ENCODE measurements at places on chromosomes 13 and 19.
A peak's percentile ranks its signal among the peaks of the same experiment; 100 is the strongest.

GRCh38 chr13:45752510-45752909 lies 50.4 kb downstream of the CBY2 start:
- DNase-seq, result no peak

- DNase-seq, result no peak
Measured at GRCh38 chr19:32824191-32824751, 45.3 kb downstream of the SLC7A9 start.

- DNase-seq, result peak; percentile 15
Measured at GRCh38 chr19:51750400-51751094, 1.1 kb downstream of the FPR1 start.

GRCh38 chr13:74623761-74624160 lies 489.6 kb upstream of the KLF12 start:
- DNase-seq, result peak; percentile 41

GRCh38 chr19:51417107-51417809 lies at the start of gene SIGLEC10:
Gene SIGLEC10, minus strand, starts transcription at chr19:51417642. Its CDS starts 61 bp downstream, at chr19:51417581.
- no peak for DNase-seq

DNA sequence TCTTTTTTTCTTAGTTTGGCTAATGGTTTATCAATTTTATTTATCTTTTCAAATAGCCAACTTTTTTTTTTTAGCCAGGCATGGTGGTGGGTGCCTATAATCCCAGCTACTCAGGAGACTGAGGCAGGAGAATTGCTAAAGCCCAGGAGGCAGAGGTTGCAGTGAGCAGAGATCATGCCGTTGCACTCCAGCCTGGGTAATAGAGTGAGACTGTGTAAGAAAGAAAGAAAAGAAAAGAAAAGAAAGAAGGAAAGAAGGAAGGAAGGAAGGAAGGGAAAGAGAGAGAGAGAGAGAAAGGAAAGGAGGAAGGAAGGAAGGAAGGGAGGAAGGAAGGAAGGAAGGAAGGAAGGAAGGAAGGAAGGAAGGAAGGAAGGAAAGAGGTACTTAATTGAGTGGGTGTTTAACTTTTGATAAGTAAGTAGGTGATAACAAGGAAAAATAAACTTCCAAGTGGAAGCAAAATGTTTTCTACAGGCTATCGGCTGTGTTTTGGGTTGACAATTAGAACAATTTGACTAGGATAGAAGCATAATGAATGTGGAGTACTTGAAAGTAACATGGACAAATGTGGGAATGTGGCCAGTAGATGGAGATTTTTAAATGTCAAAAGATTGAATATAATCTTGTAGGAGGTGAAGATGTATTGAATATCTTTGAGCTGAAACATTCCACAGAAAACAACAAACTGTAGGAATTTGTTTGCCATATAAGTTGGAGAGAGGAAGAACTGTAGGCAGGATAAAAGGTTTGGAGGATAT lies 62.8 kb upstream of the MYO16 start:
- DNase-seq, result no peak

GRCh38 chr13:113465300-113465699 lies 12.0 kb upstream of the ADPRHL1 start:
- DNase-seq, result no peak

- peak; percentile 71 for DNase-seq
Measured at GRCh38 chr19:4454747-4455718, 2.6 kb downstream of the UBXN6 start.

DNA sequence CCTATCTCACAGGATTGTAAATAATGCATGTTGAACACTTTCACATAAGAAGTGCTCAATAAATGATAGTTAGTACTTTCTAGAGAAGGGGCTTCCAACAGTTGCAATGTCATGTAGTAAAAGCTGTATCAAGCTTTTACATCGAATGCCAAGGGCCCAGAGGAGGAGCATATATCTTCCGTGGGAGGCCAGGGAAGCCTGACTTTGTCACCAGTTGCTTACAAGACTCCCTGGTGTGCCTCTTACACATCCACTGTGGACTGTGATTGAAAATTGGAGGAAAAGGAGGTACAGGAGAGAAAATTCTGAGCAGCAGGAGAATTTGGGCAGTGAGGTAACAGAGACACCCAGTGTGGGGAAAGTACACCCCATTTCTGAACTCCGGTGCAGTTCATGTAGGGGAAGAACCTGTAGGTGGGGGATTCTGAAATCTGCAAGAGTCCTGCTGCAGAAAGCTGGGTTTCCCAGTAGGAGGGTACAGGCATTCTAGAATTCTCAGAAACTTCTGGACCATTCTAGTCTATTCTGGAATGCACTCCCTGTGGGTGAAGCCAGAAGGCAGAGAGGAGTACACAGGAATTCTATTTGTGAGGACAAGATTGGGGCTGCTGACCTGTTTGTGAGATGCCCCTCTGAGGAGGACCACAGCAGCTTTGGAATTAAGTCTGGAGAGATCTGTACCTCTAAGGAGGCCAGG lies 54.0 kb downstream of the ALOX5AP start:
- DNase-seq, result no peak

DNA sequence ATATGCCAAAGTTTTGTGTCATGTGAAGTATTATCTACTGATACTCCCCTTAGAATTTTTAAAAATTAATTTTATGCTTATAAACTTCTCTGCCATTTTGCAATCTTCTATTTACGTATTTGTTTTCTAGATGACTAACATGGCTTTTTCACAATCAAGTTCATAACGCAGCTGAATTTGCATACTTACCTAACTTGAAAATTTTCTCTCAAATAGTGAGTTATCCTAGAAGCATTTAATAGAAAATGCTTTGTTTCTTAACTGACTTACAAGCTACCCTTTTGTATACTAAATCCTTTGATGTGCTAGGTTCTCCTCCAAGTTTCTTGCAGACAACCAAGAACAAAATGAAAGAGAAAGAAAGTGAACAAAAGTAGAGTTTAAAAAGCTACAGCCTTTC lies 683.5 kb downstream of the LIG4 start:
- DNase-seq, result no peak

DNA sequence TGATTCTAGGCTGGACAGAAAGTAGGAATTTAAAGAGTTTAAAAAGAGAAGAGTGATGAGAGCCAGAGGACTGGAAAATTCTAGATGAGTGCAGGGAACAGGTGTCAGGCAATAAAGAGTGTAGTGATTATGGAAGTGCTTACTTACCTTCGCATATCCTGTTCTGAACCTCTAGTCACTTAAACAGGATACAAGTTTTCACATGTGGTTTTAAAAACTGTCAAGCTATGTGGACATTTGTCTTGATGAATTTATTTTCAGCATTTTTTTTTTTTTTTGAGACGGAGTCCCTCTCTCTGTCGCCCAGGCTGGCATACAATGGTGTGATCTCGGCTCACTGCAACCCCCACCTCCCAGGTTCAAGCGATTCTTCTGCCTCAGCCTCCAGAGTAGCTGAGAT lies 34.3 kb upstream of the IL17D start:
- DNase-seq, result no peak

DNA sequence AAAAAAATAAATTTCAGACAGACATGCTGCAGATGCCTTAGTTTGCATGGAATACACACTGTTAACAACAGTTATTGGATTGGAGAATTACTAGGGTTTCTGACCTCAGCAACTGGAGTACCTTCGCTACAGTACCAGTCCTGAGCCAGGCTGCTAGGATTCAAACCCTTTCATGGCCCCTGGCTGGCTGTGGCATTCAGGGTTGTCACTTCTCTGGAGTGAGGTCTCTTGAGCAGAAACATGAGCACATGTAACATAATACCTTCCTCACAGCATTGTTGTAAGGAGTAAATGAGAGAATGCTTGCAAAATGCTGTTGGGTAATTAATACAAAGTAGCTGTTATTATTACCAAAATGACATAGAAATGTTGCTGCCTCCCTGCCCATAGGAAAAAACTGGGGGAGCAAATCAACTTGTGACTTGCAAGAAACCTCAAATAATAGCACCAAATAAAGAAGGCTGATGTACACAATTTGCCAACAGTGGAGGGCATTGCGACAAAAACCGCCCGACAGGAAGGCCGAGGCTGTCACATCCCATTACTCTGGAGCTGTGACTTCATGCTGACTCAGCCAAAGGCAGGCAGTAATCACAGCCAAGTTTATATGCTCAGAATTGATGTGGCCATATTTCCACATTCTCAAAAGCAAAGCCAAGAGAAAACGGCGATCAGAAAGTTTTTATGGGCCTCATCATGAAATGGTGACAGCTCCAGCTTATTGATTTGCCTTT lies 100.4 kb downstream of the RFC3 start:
- DNase-seq, result peak; percentile 82

GRCh38 chr13:107124129-107124718 lies 556.3 kb upstream of the ARGLU1 start:
- peak; percentile 9 for DNase-seq

DNA sequence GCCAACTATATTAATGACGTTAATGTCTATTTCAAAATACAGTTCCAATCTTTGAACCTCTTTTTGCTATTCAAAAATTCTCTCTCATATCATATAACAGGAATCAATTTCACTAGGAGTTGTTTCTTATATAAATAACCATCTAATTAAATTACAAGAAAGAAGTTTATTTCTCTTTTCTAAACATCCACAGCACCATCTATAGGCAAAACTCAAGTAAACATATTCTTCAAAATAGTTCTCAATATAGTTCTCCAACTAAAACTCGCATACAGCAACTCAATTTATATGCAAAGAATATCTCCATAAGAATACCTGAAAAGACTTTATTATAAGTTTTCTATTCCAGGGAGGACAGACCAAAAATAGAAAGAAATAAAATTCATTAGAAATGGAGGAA lies 65.6 kb downstream of the RBM26 start:
- DNase-seq, result no peak

- DNase-seq, result peak; percentile 89
Measured at GRCh38 chr19:44753932-44754749, 5.6 kb downstream of the BCL3 start.

DNA sequence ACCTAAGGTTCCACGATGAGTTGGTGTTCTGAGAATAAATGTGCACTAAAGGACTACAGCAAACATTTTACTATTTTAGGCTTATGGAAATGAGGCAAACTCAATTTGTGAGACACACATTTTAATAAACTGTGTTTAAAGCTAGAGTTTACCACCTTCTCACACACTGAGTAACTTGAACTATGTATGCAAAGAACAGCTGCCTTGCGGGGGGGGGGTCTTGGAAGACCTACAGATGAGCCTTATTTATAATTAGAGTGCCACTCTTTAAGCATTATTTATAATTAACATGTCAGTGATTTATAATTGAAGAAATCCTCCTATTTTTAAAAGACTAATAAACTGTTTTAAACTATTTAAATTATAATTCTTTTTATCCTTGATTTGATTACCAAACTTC lies 300.4 kb downstream of the DLEU7 start:
- no peak for DNase-seq

GRCh38 chr13:64709079-64709478 lies 2521.1 kb downstream of the PCDH9 start:
- DNase-seq, result no peak

DNA sequence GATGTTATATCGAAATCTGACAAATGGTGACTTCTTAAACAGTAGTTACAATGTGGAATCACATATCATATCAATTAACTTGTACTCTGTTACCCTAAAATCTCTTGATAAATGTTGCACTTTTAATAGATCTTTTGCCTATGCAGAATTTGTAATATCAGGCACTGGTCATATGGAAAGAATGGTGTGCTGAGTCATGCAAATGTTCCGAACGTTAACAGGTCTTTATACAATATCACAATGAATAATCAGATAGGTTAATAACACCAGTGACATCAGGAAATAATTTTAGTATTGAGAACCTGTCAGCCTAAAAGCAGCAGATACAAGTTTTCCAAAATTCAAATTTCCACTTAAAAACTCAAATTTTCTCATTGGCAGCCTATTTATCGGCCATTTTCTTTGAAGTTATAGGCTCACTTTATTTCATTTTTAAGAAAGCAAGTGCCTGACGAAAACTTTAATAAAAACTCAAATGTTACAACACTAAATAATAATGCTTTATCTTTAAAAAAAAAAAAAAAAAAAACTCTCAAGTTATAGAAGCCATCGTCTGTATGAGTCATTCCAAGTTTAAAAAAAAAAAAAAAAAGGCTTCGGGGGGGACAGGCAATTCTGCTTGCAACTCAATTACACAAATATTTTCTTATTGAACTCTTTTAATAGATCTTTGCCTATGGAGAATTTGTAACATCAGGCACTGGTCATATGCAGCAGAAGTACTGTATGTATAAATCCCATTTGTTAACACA lies 180.9 kb downstream of the DIAPH3 start:
- DNase-seq, result peak; percentile 55

DNA sequence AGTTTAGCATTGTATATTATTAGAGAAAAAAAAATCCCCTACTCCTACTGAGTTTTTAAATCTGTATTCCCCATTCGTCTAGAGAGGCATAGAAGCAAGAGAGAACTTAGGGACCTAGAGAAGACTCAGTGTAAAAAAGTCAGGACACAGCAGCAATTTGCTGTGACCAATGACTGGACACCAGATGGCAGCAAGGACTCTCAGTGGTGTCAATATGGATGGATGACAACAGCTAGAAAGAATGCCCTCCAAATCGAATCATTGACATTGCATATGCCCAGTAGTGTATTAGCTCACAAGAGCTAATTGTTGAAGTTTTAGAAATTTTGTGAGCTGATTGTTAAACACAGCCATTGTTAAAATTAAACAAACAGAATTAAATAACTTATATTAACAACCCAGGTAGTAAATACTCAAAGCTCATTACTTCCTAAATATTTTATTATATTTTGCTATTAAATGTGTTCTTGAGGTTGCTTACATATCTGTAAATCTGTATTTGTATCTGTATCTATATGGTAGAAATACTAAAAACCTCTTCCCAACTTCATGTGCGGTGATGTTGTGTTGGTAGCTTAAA lies 43.9 kb downstream of the SIAH3 start:
- peak; percentile 62 for DNase-seq

GRCh38 chr13:112849500-112849899 lies 119.5 kb upstream of the MCF2L start:
- DNase-seq, result peak; percentile 14

DNA sequence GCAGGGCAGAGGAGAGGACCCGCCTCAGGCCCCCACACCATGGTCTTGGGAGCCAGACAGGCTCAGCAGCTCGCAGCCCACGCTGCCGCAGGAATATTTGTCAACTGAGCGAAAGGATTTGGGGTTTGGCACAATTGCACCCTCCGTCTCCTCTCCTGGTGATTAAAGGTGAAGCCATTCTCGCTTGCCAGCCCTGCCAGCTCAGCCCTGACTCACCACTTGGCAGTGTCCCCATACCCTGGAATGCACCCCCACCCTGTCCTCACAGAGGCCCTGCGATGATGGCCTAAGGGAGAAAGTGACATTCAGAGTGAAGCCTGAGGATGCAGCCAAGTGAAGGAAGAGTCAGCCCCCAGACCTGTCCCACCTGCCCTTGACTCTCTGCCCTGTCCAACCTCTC lies 18.8 kb downstream of the CYTH2 start:
- peak; percentile 81 for DNase-seq

Data from fibroblast of lung (primary cell).